ENCODE measurements at places on chromosomes 3 and 15.

DNA sequence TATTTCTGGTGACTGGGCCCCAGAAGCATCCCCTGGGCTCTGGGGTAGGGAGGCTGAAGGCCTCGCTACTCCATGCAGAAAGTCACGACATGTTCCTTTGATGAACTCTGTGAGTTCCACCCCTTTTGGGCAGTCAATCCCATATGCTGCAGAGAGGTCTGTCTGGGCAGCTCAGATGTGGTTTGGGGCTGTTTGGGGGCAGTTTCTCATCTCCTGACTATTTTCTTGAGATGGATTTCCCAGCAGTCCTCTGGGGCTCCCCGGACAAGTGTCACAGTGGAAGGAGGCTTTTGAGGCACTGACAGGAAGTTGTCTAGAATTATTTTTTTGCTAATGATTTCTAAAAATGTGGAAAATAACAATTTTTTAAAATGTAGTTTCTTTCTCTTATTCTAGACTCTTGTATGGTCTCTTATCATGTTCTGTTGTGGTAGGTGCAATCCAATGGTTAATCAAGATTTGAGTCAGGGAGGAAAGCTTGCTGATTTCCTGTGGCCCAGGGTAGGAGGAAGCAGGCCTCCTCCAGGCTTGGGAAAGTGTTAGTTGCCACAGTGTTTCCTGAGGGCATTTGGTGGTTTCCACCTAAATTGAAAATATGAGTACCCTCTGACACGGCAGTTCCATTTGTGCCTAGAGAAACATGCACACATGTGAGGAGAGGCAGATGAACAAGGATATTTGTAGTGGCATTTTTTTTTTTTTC is 19.9 kb upstream of the TATDN2 start:
- DNase-seq = no peak

DNA sequence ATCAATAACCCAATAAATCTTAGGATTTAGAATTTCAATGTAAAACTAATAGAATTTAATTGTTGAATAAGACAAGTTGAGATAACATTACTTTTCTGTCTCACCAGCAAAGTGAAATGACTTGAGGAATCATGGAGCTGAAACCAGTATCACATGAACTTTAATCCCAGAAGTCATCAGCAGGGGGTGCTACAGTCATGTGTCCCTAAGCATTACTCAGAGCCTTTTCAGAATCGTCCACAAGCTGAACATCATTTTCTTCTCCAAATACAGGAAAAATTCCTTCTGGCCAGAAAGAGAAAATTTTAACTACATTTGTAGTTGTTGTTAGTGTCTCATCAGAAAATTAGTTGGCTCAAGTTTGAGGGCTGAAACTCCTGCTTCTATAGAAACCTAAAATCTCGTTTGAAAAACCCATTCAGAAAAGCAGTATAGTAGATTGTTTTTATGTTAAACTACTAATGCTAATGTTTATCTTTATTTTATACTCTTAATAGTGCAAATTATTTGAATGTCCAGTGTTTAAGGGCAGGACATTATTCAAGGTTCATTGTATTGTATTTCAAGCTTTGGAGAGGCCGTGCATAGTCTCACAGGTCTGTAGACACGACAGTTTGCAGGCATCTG is 384.1 kb downstream of the PLOD2 start:
- peak; percentile 47 for DNase-seq

- no peak for DNase-seq
Observed at GRCh38 chr15:81092559-81092902, 41.5 kb upstream of the CFAP161 start.

DNA sequence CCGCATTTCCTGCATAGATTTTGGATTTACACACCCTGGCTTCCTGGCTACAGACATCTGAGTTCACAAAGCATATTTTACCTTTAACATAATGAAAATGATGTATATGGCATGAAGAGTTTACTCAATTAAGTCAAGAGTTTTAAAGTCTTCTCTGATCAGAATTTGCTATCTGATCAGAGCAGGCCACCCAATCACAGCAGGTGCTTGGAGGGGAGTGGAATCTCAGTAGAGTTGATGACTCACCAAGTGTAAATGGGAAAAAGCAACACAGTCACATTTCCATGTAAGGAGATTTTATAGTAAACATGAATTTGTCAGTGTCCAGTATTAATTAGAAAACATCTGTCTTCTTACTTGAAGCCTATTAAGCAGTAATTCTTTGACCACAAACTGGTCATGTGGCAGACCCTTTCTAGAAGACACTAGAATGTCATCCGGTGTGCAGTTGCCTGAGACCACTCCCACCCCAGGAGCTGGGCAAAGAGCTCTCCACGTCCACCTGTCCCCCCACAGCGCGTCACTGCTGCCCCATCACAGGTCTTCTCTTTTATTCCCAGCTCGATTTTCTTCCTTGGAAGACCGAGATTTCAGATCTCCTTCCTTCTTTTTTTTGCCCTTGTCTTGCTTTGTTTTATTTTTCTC is 10.8 kb downstream of the MESD start:
- DNase-seq = no peak

- no peak for DNase-seq
Observed at GRCh38 chr15:37034835-37035748, 65.3 kb downstream of the MEIS2 start.

DNA sequence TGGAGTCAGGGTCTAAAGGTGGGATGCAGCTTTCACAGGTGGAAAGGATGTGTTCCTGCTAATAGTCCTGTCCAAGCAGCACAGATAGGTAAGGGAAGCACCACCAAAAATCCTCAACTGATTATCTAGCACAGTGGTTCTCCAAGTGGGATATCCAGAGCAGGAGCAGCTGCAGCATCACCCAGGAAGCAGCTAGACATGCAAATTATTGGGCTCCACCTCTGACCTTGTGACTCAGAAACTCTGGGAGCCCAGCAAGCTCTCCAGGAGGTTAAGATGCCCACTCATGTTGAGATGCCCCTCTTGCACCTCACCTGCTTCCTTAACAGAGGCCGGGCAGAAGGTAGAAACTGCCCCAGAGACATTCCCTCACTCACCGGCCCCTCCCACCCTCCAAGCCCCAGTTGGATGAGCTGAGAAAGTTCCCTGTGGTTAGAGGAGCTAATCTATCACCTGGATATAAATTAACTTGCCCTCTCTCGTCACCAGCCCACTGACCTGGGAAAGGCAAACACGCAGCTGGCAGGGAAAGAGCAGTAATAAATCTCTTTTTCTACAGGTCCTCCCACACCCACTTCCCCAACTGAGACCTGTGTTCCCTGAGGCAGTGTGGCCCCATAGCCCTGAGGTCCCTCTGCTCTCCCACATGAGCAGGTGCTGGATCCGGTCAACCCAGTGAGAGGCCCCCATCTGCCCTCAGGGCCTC is 39.3 kb downstream of the ADCY5 start:
- DNase-seq = no peak

GRCh38 chr3:56389183-56389830 is 79.0 kb downstream of the ERC2 start:
- DNase-seq = no peak

GRCh38 chr3:131353986-131354385 is 27.6 kb upstream of the NUDT16 start:
- peak; percentile 18 for DNase-seq

DNA sequence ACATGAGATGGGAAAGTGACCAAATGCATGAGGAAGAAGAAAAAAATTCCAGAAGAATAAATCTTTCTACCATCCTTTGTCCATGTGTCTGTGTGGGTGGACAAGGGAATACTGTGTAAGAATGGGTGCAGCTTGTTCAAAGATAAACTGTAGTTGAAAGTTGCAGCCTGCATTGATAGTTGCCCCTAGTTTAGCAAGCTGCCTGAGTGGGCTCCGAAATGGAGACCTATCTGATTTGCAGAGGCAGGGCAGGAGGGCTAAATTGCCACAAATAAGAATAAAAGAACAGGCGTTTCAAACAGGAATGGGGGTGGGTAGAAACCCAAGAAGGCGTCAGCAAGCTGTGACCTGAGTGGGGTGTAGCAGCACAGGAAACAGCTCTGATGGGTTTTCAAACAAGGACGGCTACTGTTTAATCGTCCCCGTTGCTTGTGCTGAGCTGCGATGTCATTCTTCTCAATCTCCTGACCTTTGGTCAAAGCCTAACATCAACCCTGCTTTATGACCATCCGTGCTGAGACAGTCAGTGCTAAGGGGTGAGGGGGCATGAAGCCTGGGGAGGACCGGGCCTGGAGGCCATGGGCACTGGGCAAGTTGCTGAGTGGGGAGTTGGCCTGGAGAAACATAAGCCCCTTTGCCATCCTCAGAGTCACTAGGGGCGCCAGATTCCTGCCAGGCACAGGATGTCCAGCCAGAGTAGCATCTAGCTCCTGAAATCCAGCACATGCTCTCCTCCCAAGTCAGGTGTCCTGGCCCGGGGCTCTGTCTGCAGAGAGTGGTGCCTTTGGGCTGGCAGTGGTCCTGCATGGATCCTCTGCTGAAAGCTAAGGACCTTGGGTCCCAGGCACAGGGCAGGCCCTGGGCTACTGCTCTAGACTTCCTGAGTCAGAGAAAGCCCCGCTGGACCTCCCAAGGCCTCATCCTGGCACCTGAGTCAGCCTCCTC is 19.2 kb upstream of the C15orf39 start:
- no peak for DNase-seq

GRCh38 chr15:83940136-83940535 is 286.2 kb downstream of the ADAMTSL3 start:
- no peak for DNase-seq

DNA sequence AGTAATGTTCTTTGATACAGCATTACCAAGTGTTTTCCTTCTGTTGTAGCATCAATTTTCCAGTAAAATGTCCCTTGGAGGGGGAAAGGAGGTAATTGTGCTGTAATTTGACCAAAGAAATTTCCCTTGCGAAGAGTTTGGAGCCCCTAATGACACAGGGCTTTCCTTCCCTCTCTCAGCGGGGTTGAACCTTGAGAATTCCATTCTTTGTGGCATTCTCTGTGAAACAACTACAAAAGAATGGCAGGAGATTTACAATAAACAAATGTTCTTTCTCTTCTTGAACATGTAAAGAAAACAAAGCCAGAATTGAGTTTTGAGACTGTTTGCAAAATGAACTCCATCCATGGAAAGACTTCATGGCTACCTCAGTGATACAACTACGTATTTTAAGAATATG is 53.4 kb downstream of the SIDT1 start:
- no peak for DNase-seq

GRCh38 chr3:126508564-126508964 is 9.0 kb downstream of the UROC1 start:
- DNase-seq = no peak

DNA sequence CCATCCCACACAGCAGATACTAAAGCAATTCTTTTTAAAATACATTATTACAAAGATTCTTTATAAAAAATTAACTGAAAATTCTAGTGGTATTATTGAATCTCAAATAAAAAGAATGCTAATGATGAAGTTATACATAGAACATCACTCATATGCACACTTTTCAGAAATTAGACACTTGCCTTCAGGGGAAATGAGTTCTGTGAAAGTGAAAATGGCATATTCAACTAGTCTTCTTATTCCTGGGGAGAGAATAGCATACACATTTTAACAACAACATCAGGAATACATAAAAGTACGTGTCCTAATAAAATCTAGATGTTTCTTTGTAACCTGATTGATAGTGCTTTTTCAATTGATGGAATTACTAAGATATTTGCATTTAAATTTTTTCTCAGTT is 36.8 kb upstream of the DHX36 start:
- no peak for DNase-seq

DNA sequence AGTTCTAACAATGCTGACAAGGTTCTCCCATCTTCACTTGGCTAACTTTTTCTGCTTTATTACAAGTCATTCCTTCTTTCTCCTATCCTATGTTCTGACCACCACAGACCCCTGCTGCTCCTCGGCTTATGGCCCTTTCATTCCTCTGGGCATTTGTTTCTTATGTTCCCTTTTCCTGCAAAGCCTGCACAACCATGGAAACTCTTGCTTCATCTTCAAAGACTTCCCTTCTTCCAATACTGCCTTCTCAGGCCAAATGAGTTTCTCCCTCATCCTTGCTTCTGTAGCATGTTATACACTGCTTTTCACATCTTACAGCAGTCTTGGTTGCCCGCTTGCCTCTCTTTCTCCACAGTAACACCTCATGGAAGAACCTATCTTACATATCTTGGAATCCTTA is 17.9 kb upstream of the ATOSA start:
- DNase-seq = no peak

- peak; percentile 88 for DNase-seq
Observed at GRCh38 chr15:43776101-43776717, 557 bp downstream of the ELL3 start.

DNA sequence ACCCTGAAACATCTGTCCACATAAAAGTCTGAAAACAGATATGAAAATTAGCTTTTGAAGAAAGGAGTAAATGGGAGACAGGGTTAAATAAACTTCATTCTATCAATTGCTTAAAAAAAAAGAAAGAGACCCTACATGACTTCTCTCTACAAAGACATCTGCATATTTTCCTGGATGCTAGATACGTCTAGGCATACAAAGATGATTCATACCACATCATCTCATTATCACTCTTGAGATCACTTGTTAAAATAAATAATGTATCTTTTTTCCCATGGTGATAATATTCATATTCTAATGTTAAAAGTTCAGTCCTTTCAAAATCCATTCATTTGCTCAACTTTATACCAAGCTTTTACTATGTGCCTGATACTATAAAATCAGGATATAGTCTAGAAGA is 295.8 kb downstream of the MAGI1 start:
- no peak for DNase-seq

- no peak for DNase-seq
Observed at GRCh38 chr3:48468329-48468731, 21.8 kb downstream of the ATRIP start.

GRCh38 chr3:133572158-133573053 is 1.1 kb upstream of the CDV3 start:
- DNase-seq = no peak

GRCh38 chr15:94352636-94353487 is 121.5 kb downstream of the MCTP2 start:
- DNase-seq = no peak

DNA sequence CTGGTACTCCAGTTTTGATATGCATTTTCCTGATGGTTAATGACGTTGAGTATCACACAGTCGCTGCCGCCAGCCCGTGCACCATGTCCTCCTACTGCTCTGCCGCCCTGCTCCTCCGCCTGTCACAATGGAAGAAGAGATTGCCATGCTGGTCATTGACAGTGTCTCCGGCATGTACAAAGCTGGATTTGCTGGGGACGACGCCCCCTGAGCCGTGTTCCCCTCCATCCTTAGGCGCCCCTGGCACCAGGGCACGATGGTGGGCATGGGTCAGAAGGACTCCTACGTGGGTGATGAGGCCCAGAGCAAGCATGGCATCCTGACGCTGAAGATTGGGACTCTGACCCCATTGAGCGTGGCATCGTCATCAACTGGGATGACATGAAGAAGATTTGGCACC is 65.9 kb downstream of the SYN2 start:
- DNase-seq = no peak

- DNase-seq = no peak
Observed at GRCh38 chr15:42079401-42079908, 14.9 kb downstream of the PLA2G4D start.

GRCh38 chr15:89785774-89786140 is 9.6 kb downstream of the MESP2 start:
- no peak for DNase-seq

- DNase-seq = no peak
Observed at GRCh38 chr3:65483480-65483879, 555.2 kb downstream of the MAGI1 start.

All from NCI-H1436 (cell line).